Colonic mucosa (tissue), 4 donors: ENCODE measurements at places on chromosomes 3 and 15. TPM values are rescaled to one million over a fixed set of nuclear protein-coding genes. Genes with fewer than 3 reads are reported as not detected.

ECE2 gene
- total RNA-seq: not detected

CELF6 gene
- 0.93 TPM for total RNA-seq

EFHB gene
- 1.7 TPM for total RNA-seq

IL17RD gene
- 5.6 TPM for total RNA-seq

DNA sequence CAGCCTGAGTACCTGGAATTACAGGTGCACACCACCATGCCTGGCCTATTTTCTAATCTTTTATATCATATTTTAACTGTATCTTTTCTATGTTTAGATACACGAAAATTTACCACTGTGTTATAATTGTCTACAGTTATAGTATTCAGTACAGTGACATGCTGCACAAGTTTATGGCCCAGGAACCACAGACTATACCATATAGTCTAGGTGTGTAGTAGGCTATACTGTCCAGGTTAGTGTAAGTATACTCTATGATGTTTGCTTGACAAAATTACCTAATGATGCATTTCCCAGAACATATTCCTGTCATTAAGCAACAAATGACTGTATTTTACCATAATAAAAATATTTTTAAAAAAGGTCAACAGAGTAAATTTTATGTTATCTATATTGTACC, 5.5 kb downstream of the LRRFIP2 start:
- no peak overlapping the region for H3K4me3 ChIP-seq
- no peaks in the 10 kb centered on the region for H3K27me3 ChIP-seq
- no peak overlapping the region for H3K27ac ChIP-seq
- DNase-seq: no peak

GRCh38 chr3:42527368-42527917, 25.0 kb downstream of the VIPR1 start:
- no peaks in the 10 kb centered on the region for H3K4me1 ChIP-seq
- H3K27ac ChIP-seq: no peak overlapping the region
- H3K36me3 ChIP-seq: no peaks in the 10 kb centered on the region
- DNase-seq: no peak

- H3K27me3 ChIP-seq: no peaks in the 10 kb centered on the region
- no peak for DNase-seq
- H3K27ac ChIP-seq: no peak overlapping the region
Measured at GRCh38 chr3:100278910-100279309, 18.1 kb downstream of the TBC1D23 start.

DNA sequence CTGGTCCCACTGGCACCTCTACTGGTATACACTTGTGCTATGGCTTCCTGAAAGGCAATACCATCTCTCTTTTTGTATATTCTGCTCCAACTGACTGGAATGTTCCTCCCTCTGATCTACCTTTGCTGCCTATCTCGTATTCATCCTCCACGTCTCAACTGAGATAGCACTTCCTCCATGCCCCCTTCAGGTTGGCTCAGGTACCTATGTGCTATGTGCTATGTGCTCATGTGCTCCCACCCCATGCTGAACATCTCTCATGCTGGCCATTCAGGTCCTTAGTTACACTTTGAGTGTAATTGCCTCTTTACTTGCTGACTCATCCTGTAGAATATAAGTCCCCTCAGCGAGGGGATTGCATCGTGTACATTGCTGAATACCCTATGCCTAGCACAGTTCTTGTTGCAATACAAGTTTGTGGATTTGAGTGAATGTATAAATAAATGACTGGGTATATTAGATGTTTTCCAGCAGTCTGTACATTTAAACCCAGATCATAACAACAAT, 156.9 kb downstream of the SOX2 start:
- H3K4me3 ChIP-seq: no peak overlapping the region
- no peak overlapping the region for H3K27ac ChIP-seq
- no peak for DNase-seq
- no peaks in the 10 kb centered on the region for H3K36me3 ChIP-seq
- H3K4me1 ChIP-seq: no peaks in the 10 kb centered on the region

DNA sequence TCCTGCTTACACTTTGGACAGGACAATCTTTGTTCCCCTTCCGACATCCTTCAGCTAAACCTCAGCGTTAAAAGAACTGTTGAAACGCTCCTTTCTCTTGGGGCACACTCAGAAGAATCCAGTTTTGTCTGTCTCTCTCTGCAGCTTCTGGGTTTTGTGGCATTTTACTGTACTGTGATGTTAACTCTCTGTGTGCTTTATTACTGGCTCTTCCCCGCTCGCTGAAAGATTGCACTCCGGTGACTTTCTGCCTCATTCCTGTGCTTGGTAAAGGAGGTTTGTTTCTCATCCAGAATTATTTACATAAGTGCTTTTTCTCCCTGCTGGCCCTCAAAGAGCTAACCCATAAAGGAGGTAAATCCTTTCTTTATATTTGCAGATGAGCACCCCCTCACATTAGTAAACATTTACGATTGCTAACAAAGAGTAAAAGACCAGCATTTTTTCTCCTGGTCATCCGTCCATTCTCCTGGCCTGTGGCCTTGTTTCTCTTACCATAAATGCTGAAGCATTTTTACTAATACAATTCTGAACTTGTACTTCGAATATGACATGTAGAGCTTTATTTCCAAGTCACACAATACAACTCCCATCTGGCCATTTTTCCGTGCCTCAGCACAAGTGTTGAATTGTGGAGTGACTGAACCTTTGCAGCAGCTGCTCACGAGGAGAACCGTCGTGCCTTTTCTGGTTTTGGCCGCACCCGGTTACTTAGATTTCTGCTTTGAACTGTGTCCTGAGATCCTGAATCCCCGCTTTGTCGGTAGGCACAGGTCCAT, 69.3 kb upstream of the RPL35A start:
- no peak overlapping the region for H3K4me3 ChIP-seq
- H3K4me1 ChIP-seq: no peaks in the 10 kb centered on the region
- DNase-seq: no peak
- H3K36me3 ChIP-seq: no peaks in the 10 kb centered on the region
- H3K27ac ChIP-seq: no peak overlapping the region

GRCh38 chr3:43035801-43036365, 56.8 kb downstream of the GASK1A start:
- H3K4me3 ChIP-seq: no peak overlapping the region
- no peak for DNase-seq
- H3K36me3 ChIP-seq: no peaks in the 10 kb centered on the region
- H3K27me3 ChIP-seq: no peaks in the 10 kb centered on the region
- H3K4me1 ChIP-seq: no peaks in the 10 kb centered on the region

- no peaks in the 10 kb centered on the region for H3K4me1 ChIP-seq
- no peak for DNase-seq
- no peak overlapping the region for H3K4me3 ChIP-seq
- H3K27ac ChIP-seq: no peak overlapping the region
- no peaks in the 10 kb centered on the region for H3K36me3 ChIP-seq
- no peaks in the 10 kb centered on the region for H3K27me3 ChIP-seq
Measured at GRCh38 chr3:112818289-112818688, 28.4 kb downstream of the CD200R1L start.

GRCh38 chr3:32892625-32893598, 58.5 kb upstream of the CCR4 start:
- H3K4me3 ChIP-seq: no peak overlapping the region
- H3K36me3 ChIP-seq: no peaks in the 10 kb centered on the region
- H3K27ac ChIP-seq: no peak overlapping the region

GRCh38 chr15:64112904-64113303, 17.1 kb downstream of the SNX1 start:
- H3K4me3 ChIP-seq: no peak overlapping the region
- no peaks in the 10 kb centered on the region for H3K4me1 ChIP-seq
- H3K27ac ChIP-seq: no peak overlapping the region
- no peak for DNase-seq
- no peaks in the 10 kb centered on the region for H3K27me3 ChIP-seq
- H3K36me3 ChIP-seq: peaks cover 5% of the 10 kb centered on the region

GRCh38 chr3:70857916-70858315, 545.5 kb upstream of the MDFIC2 start:
- H3K36me3 ChIP-seq: no peaks in the 10 kb centered on the region
- H3K27ac ChIP-seq: no peak overlapping the region
- H3K4me1 ChIP-seq: no peaks in the 10 kb centered on the region
- H3K4me3 ChIP-seq: no peak overlapping the region
- DNase-seq: no peak

DNA sequence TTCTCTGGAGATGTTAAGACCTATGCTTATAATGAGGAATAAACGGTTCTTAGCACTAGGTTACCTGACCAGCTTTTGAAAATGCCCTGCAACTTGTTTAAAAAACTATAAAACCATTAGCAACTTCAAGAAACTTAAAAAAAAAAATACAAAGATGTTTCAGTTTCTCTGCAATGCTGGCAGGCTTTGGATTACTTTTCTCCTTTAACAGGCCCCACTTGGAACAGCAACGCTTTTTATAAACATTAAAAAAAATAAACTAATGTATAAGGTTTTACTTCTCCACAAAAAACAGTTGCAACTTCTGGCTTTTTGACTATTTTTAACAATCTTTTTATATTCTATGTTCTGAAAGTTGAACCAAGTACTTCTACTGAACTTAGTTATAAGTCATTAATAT, 1006.7 kb downstream of the ROBO1 start:
- H3K27me3 ChIP-seq: no peaks in the 10 kb centered on the region
- H3K27ac ChIP-seq: no peak overlapping the region
- no peak for DNase-seq
- H3K4me1 ChIP-seq: no peaks in the 10 kb centered on the region

- H3K27me3 ChIP-seq: no peaks in the 10 kb centered on the region
- H3K4me1 ChIP-seq: no peaks in the 10 kb centered on the region
- H3K4me3 ChIP-seq: no peak overlapping the region
- no peak overlapping the region for H3K27ac ChIP-seq
- DNase-seq: no peak
- H3K36me3 ChIP-seq: no peaks in the 10 kb centered on the region
Measured at GRCh38 chr3:117553461-117553860, 843.9 kb downstream of the TUSC7 start.

GRCh38 chr3:57604971-57605370, 7.8 kb upstream of the ARF4 start:
- H3K4me3 ChIP-seq: no peak overlapping the region
- no peaks in the 10 kb centered on the region for H3K36me3 ChIP-seq
- H3K27me3 ChIP-seq: no peaks in the 10 kb centered on the region
- DNase-seq: peak; percentile 68
- no peaks in the 10 kb centered on the region for H3K4me1 ChIP-seq

GRCh38 chr3:19488939-19489338, 340.6 kb downstream of the KCNH8 start:
- DNase-seq: no peak
- H3K4me3 ChIP-seq: no peak overlapping the region
- no peaks in the 10 kb centered on the region for H3K36me3 ChIP-seq

DNA sequence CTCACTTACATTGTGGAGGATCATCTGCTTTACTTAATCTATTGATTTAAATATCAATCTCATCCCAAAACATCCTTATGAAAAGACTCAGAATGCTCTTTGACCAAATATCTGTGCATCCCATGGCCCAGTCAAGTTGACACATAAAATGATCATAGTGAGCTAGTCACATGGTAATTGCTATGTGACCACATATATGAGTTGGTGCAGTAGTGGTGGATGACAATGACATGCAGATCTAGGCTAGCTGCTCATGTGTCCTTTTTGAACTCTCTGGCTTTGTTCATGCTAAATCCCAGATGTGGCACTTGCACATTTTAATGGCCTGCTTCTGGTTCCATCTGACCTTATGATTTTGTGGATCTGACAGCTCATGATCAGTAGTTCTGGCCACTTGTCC, 156.2 kb downstream of the NFKBIZ start:
- H3K27ac ChIP-seq: no peak overlapping the region
- no peak overlapping the region for H3K4me3 ChIP-seq
- H3K27me3 ChIP-seq: no peaks in the 10 kb centered on the region
- no peak for DNase-seq

DNA sequence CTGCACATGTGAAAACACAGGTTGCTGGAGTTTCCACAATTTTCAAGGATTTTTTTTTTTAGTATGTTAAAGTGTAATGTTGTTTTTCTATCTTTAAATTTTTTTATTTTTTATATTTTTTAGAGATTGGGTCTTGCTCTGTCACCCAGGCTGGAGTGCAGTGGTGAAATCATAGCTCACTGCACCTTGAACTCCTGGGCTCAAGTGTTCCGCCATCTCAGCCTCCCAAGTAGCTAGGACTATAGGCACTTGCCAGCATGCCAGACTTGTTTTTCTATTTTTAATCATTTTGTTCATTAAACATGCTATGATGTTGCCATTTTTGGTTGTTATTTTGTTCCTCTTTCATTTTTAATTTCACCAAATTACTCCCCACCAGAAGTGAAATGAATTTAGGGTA, 16.7 kb upstream of the THUMPD3 start:
- no peak overlapping the region for H3K4me3 ChIP-seq
- H3K27ac ChIP-seq: no peak overlapping the region
- no peak for DNase-seq

DNA sequence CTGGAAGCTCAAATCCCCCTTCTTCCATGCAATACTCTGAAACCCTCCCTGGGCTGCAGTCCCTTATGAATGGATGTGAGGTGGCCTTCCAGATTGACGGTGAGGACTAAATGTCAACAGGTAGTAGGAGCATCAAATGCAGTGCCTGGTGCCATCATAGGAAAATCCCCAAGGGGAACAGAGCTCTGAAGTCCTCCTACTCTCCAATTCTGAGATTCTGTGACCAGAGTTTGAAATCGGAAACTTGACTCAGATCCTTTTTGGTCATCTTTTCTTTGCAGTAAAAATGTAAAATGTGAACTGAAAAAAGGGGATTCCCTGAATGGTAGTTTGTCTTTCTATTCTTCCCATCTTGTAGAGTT, 68.8 kb upstream of the TJP1 start:
- no peaks in the 10 kb centered on the region for H3K27me3 ChIP-seq
- H3K27ac ChIP-seq: no peak overlapping the region
- H3K4me1 ChIP-seq: no peaks in the 10 kb centered on the region
- no peak for DNase-seq
- no peak overlapping the region for H3K4me3 ChIP-seq

DNA sequence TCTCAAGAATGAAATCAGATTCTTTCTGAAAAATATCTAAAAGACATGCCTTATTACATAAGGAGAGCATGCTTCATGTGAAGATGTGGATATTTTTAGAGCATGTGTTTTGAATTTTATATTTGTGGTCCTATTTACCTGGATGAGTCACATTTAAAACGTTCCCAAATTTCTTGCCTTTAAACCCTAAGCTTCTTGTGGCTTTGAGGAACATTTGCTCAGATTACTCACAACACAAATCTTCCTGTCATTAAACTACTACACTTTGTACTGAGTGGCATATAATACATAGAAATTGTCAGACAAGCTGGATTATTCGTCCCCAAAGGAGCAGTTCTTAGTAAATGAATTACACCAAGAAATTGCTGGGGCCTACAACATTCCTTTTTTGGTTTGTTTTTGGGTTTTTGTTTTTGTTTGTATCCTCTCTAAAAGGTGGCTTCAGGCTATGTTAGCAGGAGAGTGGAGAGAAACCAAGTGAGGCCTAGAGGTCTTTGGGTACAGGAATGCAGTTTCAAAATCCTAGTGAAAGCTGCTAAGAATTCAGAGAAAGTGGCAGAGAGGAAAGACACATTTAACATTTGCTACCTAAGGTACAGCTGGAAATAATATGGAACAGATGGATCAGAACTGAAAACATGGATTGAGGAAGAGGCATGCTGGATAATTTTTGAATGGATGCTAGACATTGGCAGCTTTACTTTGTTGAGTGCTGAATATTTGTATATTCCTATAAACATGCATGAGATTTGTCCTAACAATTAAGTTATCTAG, 128.1 kb downstream of the RPL22L1 start:
- H3K4me3 ChIP-seq: no peak overlapping the region
- no peaks in the 10 kb centered on the region for H3K27me3 ChIP-seq
- no peaks in the 10 kb centered on the region for H3K36me3 ChIP-seq
- H3K4me1 ChIP-seq: peaks cover 2% of the 10 kb centered on the region
- no peak overlapping the region for H3K27ac ChIP-seq
- no peak for DNase-seq
